Mucosa of descending colon (tissue), 3 donors: ENCODE measurements at places on chromosomes 12 and 14.
A peak's percentile ranks its signal among the peaks of the same experiment; 100 is the strongest.

DNA sequence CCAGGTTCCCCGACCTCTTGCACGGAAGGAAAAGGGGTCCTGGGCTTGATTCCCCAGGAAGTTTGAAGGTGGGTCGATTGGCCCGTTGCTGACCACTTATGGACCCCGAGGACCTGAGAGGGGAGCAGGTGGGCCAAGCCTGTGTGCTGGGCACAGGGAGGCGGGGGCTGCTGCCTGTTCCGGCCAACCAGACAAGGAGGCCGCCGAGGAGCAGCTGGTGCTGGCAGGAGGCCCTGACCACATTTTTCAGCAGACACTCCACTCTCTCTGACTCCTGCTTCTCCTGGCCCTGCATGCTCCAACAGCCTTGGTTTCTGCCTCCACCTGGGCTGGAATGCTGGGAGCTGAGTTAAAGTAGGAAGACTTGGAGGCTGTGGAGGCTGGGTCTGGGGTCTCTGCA is 42.8 kb downstream of the NOS1 start:
- no peak for DNase-seq

GRCh38 chr14:31122921-31123320 is 84.7 kb downstream of the HECTD1 start:
- DNase-seq, result no peak

- DNase-seq, result no peak
Measured at GRCh38 chr12:112664569-112664968, 127.0 kb upstream of the RPH3A start.

DNA sequence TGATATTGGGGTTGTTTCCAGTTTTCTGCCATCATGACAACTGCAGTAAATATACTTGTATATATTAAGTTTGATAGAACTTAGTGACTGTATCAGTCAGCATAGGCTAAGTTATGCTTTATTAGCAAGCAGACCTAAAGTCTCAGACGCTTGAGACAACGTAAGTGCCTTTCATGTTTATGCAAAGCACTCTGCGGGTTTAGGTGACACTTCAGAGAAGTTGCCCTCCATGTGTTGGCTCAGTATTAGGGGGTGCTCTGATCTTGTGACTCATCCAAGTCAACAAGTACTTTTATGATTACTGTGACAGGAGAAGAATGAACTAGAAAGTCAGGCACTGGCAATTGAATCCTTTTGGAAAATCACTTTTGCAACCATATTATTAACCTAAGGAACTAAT is 13.3 kb upstream of the OTOGL start:
- no peak for DNase-seq

GRCh38 chr12:116146386-116146785 is 131.1 kb downstream of the MED13L start:
- DNase-seq, result no peak

GRCh38 chr12:1204581-1205121 is 213.6 kb downstream of the ERC1 start:
- no peak for DNase-seq

DNA sequence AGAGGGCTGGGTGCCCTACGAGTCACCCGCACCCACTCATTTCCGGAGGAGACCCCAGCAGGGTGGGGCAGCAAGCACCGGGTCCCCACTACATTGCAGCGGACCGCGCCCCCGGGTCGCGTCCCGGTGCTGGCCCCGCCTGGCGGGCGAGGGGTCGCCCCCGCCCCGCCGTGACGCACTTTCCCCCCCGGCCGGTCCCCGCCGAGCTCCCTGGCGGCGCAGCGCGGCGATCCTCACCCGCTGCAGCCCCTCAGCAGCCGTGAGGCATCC is 106.1 kb downstream of the PRICKLE1 start:
- peak; percentile 19 for DNase-seq

DNA sequence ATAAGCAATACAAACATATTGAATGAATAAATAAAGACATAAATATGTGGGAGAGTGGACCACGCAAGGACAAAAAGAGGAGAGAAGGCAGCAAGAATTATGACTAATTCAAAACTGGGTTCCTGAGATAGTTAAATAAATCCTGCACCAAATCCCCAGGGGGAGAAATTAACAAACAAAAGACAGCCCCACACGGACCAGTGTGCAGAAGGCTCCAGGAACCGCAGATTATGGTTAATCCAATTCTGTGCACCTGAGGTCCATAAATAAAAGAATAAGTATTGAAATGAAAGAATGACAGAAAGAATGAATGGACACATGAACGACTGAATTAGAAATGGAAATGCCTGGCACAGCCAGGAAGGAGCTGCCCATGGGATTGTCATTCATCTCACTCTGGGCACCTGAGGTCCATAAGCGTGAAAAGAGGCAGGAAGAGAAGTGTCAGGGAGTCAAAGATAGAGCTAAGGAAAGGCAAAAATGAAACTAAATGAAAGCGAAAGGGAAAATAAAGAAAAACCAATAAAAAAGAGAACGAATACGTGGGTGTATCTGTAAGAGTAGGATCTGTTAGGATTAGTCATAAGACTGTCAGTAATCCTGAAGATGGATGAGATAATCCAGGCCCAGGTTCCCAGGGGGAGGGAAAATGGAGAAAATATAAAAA is 23.3 kb downstream of the MEG3 start:
- peak; percentile 2 for DNase-seq
